Left ventricle myocardium inferior (tissue), 1 donor: ENCODE measurements at places on chromosomes 16 and 17. TPM values are rescaled to one million over a fixed set of nuclear protein-coding genes. Genes with fewer than 3 reads are reported as not detected.

The SGF29 gene
- total RNA-seq: 16.5 TPM

The ARHGDIA gene
- total RNA-seq: 95.1 TPM

GRCh38 chr17:58331815-58332777 is 3.5 kb upstream of the TSPOAP1 start:
- peak overlapping the region; percentile 55 for H3K4me3 ChIP-seq
- no peaks in the 10 kb centered on the region for H3K36me3 ChIP-seq
- peak overlapping the region; percentile 43 for H3K27ac ChIP-seq
- DNase-seq: peak; percentile 74

DNA sequence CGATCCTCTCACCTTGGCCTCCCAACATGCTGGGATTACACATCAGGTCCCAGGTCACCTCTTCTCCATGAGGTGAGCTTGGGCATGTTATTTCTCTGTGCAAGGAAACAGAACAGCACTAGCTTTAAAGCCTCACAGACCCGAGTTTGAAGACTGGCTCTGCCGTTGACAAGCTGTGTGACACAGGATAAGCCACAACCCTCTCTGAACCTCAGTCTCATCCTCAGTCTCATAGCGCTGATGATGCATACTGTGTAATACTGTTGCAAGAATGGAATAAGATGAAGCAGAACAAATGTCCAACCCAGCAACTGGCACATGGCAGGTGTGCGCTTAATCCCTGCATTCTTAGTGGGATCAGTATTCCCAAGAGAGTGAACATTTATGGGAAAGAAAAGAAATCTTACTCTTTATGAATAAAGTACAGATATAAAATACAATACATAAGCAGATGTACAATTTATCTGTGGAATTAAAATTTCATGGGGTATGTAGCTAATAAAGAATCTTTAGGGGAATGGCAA is 43.5 kb downstream of the ABAT start:
- H3K36me3 ChIP-seq: no peaks in the 10 kb centered on the region
- H3K27me3 ChIP-seq: no peaks in the 10 kb centered on the region
- no peak overlapping the region for H3K27ac ChIP-seq
- no peak for DNase-seq

DNA sequence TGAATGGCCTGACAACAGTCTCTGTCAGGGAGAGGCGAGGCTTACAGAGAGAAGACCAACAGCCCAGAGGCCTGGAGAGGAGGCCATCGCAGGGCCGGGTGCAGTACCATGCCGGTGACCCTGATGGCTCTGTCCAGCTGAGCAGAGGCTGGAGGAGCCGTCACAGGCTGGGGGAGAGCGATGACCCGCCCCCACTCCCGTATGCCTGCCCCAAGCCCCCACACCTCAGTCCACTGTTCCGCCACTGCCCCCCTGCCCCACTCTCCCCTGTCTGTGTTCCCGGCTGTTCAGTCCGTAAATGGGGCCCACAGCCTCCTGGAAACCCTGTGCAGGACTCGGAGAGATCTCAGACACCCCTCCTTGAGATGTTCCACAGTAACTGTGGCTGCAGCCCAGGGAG is 12.8 kb upstream of the FAM83G start:
- no peaks in the 10 kb centered on the region for H3K36me3 ChIP-seq
- no peaks in the 10 kb centered on the region for H3K27me3 ChIP-seq
- H3K27ac ChIP-seq: no peak overlapping the region
- no peak overlapping the region for H3K4me3 ChIP-seq
- H3K4me1 ChIP-seq: no peaks in the 10 kb centered on the region
- DNase-seq: no peak

The PRCD gene
- 3.9 TPM for total RNA-seq

The ABCC12 gene
- total RNA-seq: not detected

GRCh38 chr17:58329810-58330537 is 1.4 kb upstream of the TSPOAP1 start:
- peak overlapping the region; percentile 55 for H3K4me3 ChIP-seq
- H3K27me3 ChIP-seq: peaks cover 84% of the 10 kb centered on the region
- H3K27ac ChIP-seq: no peak overlapping the region
- peaks cover 3% of the 10 kb centered on the region for H3K4me1 ChIP-seq

GRCh38 chr16:81238296-81239011 is at the start of gene BCO1:
BCO1 (plus strand) TSS chr16:81238689; CDS start chr16:81238909, 220 bp downstream.
- H3K4me1 ChIP-seq: peaks cover 17% of the 10 kb centered on the region
- no peaks in the 10 kb centered on the region for H3K36me3 ChIP-seq
- DNase-seq: no peak
- H3K27me3 ChIP-seq: no peaks in the 10 kb centered on the region

- H3K27me3 ChIP-seq: no peaks in the 10 kb centered on the region
- H3K27ac ChIP-seq: no peak overlapping the region
- H3K4me1 ChIP-seq: peaks cover 38% of the 10 kb centered on the region
- H3K4me3 ChIP-seq: no peak overlapping the region
- no peaks in the 10 kb centered on the region for H3K36me3 ChIP-seq
These were observed 2.0 kb downstream of the TK1 start for GRCh38 chr17:78184868-78185267.

The CA10 gene
- total RNA-seq: not detected

- DNase-seq: no peak
- no peak overlapping the region for H3K27ac ChIP-seq
- H3K4me1 ChIP-seq: peaks cover 22% of the 10 kb centered on the region
- H3K4me3 ChIP-seq: no peak overlapping the region
- H3K36me3 ChIP-seq: no peaks in the 10 kb centered on the region
- H3K27me3 ChIP-seq: no peaks in the 10 kb centered on the region
These were observed 278.4 kb downstream of the PARN start for GRCh38 chr16:14351647-14352046.

The CORO6 gene
- 101 TPM for total RNA-seq

The ZNF771 gene
- total RNA-seq: 8.1 TPM

The TMEM208 gene
- 11.5 TPM for total RNA-seq

The RCVRN gene
- 0.47 TPM for total RNA-seq
